ENCODE measurements at places on chromosomes 6 and 20.

GRCh38 chr6:139927236-139927635 is 552.8 kb upstream of the CITED2 start:
- DNase-seq = no peak

DNA sequence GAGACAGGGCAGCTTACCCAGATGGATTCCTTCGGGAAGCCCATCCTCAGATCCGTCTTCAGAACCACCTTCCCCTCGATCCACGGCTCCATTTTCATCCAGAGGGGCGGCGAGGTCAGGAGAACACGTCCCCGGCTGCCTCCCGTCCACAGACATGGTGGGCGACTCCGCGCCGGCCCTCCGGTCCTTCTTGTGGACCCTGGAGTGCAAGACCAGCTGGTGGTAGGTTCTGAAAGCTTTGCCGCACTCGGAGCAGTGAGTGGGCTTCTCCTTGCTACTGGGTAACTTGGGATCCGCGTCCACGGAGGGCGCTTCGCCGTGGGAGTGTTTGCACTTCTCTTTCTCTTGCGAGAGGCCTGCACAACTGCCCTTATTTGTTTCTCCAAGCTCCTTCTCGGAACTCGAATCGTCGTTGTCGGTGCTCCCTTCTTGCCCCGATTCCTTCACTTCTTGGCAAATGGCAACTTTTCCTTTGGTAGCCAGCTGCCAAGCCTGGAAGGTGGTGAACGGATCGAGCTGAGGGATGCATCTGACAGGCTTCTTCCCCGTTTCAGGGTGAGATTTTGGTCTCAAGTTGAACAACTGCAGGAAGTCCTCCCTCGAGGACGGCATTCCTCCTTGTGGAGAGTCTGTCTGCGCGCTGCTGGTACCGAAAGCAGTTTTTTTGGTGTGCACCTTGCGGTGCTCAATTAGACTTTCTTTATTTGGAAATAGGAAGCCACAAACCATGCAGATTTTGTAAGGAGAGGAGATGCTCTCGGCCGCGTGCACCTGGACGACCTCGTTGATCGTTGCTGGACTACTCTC is 12.0 kb downstream of the ZNF217 start:
- DNase-seq = no peak

DNA sequence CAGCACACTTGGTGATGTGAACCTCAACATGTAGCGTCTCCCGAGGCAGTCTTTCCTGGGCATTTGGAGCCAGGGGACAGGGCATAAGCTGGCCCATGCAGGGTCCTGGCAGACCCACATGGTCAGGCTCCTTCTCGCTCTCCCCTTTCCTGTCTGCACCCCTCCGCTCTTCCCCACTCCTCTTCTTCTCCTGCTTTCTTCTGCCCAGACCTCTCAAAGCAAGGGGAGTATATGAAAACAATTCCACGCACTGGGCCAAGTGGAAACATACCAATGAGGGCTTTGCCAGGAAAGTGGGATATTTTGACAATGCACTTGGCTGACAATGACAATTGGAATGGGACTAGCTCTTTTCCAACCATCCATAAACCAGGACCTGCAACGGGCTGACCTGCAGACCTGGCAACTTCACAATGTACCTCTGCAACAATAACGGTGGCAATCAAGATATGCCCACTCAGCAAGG is 58.9 kb upstream of the TRAF3IP2 start:
- no peak for DNase-seq

DNA sequence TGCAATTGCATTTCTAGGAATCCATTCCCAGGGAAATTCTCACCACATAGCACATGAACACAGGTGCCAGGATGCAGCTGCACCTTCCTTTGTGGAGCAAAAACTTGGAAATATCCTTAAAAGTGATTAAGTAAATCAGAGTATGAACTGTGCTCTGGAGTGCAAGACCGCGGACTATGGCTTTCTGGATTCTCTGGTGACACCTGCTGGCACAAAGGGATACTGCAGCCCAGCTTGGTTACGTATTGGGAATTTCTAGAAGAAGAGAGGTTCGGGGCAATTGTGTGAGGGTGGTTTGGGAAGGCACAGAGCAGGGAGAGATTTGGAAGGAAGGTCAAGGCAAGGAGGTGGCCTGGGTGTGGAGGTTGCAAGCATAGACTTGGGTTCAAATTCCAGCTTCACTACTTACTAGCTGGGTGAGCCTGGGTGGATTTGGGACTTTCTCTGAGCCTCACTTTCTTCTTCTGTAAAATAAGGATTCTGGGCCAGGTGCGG is 15.9 kb upstream of the PEDS1 start:
- no peak for DNase-seq

DNA sequence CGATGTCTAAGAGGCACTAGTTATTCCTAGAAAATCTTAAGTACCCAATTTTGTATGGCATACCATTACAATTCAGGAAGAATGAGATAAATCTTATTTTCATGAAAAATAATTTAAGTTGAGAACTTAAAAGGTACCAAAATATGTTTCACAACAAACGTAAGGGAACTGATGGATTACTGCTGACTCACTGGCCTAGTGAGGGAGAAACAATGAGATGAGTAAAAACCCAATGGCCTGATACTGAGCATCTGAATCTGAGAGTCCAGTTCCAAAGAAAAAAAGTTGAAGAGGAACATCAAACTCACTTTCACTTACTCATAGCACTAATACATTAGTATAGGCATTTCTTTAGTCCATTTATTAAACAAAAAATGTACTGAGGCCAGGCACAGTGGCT is 56.0 kb downstream of the MDN1 start:
- no peak for DNase-seq
